ENCODE measurements at places on chromosomes 11 and 22.

DNA sequence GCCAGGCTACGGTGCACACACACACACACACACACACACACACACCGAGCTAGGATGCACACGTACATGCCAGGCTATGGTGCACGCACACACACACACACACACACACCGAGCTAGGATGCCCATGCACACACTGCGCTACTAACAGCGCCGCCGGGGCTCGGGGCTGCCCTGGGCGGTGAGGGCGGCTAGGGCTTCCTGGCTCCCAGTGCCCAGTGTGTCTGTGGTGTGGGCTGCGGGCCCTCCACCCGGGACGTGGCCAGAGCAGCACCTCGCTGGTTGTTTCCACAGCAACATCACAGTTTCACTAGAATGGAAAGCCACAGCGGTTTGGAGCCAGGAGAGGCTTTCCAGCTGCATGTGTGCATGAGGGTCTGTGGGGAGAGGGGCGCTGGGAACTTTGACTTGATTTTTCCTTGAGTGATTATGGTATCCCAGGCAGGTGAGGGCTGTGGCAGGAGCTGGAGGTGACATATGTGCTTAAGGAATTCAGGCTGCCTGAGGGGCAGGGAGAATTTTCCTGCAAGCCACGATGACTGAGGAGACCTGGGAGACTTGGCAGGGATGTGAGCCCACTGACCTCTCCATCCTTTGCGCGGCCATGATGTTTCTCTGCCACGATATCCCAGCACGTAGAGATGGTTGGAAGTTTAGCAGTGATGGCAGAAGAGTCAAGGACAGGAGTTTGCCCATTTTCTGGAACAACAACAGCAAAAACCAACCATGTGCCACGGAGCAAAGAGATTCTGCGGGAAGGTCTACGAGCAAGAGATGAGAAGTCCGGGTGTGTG lies 195.9 kb downstream of the SNX19 start:
- DNase-seq, result peak; percentile 69

GRCh38 chr22:40423310-40423688 lies 52.9 kb downstream of the SGSM3 start:
- no peak for DNase-seq

- DNase-seq, result no peak
These were observed 4.6 kb downstream of the MDK start for GRCh38 chr11:46386005-46386578.

- DNase-seq, result no peak
These were observed 886.9 kb upstream of the CCDC90B start for GRCh38 chr11:84173078-84173477.

DNA sequence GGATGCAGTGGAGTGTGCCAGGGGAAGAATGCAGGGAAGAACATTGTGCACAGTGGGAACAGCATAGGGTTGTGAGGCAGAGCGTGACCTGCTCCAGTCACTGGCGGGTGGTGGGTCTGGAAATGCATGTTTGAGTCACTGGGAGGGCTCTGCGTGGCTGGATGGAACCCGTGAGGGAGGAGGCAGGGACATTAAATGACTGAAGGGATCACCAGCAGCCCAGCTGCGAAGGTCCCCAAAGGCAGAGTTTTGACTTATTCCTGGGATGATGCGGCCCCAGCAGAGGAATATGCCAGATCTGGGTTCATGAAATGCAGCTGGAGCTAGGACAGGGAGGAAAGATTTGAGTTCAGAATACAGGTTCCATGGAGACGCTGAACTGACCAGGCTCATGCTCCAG lies 104.0 kb upstream of the FGF3 start:
- DNase-seq, result no peak

GRCh38 chr11:62856333-62856895 lies 17.0 kb upstream of the WDR74 start:
- DNase-seq, result no peak

DNA sequence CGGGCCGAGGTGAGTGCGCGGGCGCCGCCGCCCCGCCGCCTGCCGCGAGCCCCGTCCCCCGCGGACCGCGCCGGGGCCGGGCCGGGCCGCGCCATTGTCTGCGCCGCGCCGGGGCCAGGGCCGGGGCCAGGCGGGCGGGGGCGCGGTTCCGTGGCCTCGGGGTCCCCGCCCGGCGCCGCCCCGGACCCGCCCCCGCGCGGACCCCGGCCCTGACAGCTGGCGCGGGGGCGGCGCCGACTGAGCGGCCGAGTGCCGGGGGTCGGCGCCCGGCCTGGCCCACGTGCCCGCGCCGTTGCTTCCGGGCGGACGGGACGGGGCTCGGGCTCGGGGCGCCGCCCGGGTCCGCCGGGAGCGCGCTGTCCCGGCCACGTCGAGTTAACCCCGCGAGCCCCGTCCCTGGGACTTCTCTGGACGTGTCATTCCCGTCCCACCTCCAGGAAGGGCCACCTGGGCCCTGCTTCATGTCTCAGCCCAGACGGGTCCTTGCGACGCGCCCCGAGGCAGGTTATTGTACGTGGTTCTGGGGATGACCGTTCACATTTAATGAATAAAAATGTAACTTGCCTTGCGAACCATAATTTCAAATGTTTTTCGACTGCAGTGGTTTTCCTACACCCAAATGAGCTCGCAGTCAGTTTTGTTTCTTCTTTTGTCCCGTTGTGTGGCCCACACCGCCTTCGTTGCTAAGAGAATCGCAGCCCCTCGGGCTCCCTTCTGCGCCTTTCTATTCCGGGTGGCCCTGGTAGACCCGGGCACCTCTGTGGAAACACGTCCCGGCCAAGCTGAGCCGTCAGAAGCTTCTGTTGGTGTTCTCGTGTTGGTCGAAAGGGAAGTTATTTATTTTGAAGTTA lies 562 bp downstream of the ZBED4 start:
- DNase-seq, result peak; percentile 75

GRCh38 chr11:112223121-112223520 lies 3.1 kb upstream of the PTS start:
- no peak for DNase-seq

- no peak for DNase-seq
These were observed 16.8 kb upstream of the MUC6 start for GRCh38 chr11:1053121-1053901.

DNA sequence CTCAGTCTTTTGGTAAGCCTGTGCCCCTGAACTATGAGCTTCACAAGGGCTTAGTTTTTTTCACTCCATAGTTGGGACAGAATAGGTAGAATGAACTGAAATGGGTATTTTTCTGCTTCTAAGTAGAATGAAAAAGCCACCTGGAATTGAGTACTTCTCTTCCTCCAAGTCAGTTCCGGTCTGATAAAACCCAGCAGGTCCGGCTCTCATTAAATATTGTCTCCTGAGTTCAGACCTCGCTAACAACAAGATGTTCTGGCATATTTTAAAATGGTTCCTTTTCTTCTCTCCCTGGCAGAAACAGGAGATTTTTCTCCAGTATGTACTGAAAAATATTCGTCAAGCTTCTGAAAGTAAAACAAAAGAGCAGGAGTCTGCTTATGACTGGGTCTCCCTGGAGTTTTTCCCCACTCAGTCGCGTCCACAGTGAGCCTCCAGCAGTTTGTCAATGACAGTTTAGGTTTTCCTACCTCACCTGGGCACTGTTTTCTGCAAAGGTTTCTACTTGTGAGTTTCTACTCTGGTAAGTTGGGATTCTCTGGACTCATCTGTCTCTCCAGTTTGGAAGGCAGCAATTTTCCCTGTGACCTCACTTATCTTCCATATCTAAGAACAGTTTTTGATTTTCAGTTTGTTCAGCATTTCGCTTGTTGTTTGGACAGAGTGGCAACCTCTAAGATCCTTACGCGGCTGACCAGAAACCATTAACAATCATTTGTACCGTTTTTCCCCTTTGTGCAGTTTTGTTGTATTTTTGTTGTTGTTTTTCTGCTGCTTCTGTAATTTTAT lies 868.0 kb downstream of the METTL15 start:
- no peak for DNase-seq

- DNase-seq, result no peak
These were observed 689 bp upstream of the RAB39A start for GRCh38 chr11:107927559-107927958.

DNA sequence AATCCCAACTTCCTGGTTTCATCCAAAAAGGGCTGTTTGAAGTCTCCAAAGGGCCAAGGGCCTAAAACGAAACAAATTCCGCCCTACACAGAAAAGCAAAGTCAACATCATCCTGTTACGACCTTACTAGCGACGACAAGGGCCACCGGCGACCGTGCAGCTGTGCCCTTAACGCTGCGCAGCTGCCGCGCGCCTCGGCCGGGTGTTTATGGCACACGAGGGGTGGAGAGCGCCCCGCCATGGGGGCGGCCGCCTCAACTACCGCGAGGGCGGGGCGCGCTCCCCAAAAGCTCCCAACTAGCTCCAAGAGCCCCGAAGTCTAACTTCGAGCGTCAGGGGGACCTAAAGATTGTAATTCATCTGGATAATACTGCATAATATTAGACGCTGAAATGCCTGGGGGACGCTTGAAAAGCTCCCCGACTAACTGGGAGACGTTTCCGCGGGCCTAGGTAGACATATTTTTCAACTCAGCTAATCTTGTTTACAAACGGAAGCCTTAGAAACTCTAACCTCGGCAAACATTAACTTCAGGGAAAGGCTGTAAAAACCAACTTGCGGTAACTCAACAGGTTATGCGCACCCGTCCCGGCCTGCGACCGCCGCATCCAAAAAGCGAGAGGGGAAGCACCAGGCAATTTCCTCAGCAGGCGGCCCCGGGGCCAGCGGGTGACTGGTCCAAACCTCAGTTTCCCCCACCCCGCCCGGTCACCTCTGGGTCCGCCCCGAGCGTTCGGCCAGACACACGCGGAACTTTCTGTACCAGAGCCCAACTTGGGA lies 694 bp downstream of the TMEM123 start:
- peak; percentile 61 for DNase-seq

- no peak for DNase-seq
These were observed 59.3 kb upstream of the TTLL12 start for GRCh38 chr22:43246188-43246587.

DNA sequence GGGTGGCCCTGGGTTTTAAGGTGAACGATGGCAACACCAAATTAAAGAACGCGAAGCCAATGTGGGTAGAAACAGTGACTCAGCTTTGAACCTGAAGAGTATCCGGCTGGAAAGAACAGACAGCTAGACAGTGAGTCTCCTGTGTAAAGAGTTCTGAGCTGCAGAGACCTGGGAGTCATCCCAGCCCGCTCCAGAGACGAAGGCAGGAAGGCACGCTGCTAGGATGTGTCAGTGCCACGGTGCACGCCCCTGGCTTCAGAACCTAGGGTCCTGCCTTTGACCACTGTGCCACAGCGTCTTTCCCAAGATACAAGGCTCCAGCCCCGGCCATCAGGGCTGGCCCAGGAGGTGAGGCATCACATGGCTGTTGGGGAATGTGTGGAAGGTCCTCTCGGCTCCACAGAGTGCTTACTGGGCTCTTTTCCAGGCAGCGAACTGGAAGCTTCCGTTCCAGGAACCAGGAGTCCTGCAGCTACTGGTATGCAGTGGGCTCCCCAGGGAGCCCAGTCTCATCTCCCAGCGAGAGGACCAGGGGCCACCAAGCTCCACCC lies 29.9 kb downstream of the LRFN4 start:
- DNase-seq, result no peak

GRCh38 chr11:126328444-126328843 lies 24.6 kb downstream of the DCPS start:
- no peak for DNase-seq

GRCh38 chr11:62151737-62152102 lies 27.9 kb downstream of the INCENP start:
- DNase-seq, result no peak

DNA sequence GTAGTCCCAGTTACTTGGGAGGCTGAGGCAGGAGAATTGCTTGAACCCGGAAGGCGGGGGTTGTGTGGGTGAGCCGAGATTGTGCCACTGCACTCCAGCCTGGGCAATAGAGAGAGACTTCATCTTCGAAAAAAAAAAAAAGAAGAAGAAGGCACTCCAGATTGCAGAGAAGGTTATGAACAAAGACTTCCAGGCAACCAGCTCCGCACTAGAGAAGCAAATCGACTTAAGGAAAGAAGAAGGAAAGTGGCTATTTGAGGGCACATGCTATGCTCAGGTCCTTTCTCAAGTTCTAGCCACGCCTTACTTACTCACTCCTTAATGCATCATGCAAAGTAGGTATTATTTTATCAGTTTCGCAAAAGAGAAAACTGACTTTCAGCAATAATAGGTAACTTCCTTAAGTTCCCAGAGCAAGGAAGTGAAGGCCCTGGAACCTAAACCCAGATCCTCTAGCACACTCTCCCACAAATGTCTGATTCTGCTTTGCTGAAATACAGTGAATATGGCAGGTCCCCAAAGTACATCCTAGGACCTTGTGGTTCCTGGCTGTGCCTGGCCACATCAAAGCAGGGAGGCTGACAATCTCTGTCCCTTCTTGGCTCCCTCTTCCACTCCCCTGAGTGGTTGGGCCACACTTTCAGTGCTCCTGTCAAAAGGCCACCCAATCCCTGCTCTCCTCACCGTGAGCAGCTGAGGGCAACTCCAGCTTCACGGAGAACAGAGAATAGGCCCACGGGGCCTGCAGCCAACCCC lies 14.2 kb downstream of the CD3E start:
- DNase-seq, result no peak

- no peak for DNase-seq
These were observed 29.6 kb downstream of the ZNF143 start for GRCh38 chr11:9490376-9490775.

DNA sequence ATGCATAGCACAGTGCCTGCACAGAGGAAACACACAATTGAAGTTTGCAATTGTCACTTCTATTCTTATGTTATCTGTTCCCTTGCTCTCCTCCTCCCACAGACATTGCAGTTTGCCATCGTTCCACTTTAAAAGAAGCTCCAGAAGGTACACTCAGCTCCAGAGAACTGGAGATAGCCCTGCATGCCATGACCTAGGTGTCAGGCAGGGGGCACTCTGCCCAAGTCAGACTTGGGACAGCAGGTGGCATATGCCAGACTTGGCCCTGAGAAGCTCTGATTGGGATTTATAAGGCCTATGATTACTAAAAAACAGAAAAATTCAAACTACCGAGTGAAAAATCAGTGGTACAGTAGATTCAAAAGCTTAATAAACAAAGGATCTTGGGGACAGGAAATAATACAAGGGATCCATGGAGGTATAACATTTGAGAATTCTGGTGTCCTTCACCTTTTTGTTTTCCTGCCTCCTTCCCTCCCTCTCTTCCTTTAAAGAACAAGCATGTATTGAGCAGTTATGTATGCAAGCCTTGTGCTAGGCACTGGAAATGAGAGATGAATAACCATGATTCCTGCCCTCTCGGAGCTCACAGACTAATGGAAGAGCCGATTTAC lies 40.0 kb downstream of the TENM4 start:
- DNase-seq, result peak; percentile 25

DNA sequence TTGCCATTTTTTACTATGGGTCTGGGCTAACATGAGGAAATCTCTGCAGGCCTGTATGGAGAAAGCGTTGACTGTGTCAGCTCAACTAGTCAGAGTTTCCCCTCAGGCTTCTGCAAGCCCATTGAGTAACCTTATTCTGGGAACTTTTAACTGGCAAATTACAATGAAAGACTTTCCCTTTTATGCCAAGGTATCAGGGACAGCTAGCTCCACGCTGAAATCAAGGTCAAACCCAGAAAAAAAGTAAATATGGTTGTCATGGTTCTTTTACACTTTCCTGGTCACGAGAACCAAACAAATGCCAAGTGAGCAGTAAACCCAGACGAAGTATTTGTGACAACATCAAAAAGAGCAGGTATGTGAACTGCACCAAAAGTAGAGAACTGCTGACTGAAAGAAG lies 13.8 kb downstream of the OSBP start:
- DNase-seq, result no peak
